ENCODE measurements at places on chromosomes 4 and X. TPM values are rescaled to one million over a fixed set of nuclear protein-coding genes. Genes with fewer than 3 reads are reported as not detected.

The NKX3-2 gene
- total RNA-seq, result 0.04 TPM

The CNKSR2 gene
- 0.27 TPM for total RNA-seq

The CACNA1F gene
- total RNA-seq, result not detected

The GSX2 gene
- total RNA-seq, result not detected

The KLF8 gene
- 4.4 TPM for total RNA-seq

The CT45A1 gene
- not detected for total RNA-seq

The AKAP17A gene
- total RNA-seq, result 30.0 TPM

The FRMD7 gene
- total RNA-seq, result not detected

The WDR17 gene
- 1.4 TPM for total RNA-seq

The TREX2 gene
- total RNA-seq, result 4.1 TPM

The RAB40AL gene
- total RNA-seq, result 0.08 TPM

The CTAG2 gene
- total RNA-seq, result not detected

The CDS1 gene
- total RNA-seq, result 20.6 TPM

The FGFRL1 gene
- 11.8 TPM for total RNA-seq

The GPAT3 gene
- total RNA-seq, result 1.4 TPM

The GRID2 gene
- total RNA-seq, result not detected

The PHKA1 gene
- total RNA-seq, result 6.7 TPM

The MSN gene
- 431 TPM for total RNA-seq

The GPRIN3 gene
- not detected for total RNA-seq

The S100G gene
- total RNA-seq, result not detected

The FDCSP gene
- not detected for total RNA-seq

The TCEAL7 gene
- total RNA-seq, result 7.6 TPM

The DKC1 gene
- 64.2 TPM for total RNA-seq

The TMEM150C gene
- total RNA-seq, result 0.19 TPM

The PCDH18 gene
- under 0.01 TPM for total RNA-seq

The MAP9 gene
- 9.8 TPM for total RNA-seq

The NPY2R gene
- total RNA-seq, result not detected

The GC gene
- total RNA-seq, result not detected

The AMER1 gene
- total RNA-seq, result 2.2 TPM

The PNMA5 gene
- not detected for total RNA-seq

The OPRPN gene
- total RNA-seq, result not detected

The TEX11 gene
- not detected for total RNA-seq

The ALB gene
- not detected for total RNA-seq

The CSAG2 gene
- not detected for total RNA-seq

The LONRF3 gene
- total RNA-seq, result not detected

The ZNF141 gene
- total RNA-seq, result 1.9 TPM

The SLC38A5 gene
- 167 TPM for total RNA-seq

The TENM3 gene
- 16.1 TPM for total RNA-seq

The YTHDC1 gene
- 22.8 TPM for total RNA-seq

The RENBP gene
- total RNA-seq, result not detected

The HSFX2 gene
- total RNA-seq, result not detected

The HELT gene
- total RNA-seq, result not detected

The TMPRSS11A gene
- total RNA-seq, result not detected

The ACE2 gene
- total RNA-seq, result not detected

The TAF1 gene
- 16.4 TPM for total RNA-seq

The APLN gene
- total RNA-seq, result 8.2 TPM

The PLP2 gene
- total RNA-seq, result 89.8 TPM

The XAGE1B gene
- total RNA-seq, result not detected

The PIR gene
- 22.6 TPM for total RNA-seq

The S100P gene
- not detected for total RNA-seq

The MAGEA2 gene
- total RNA-seq, result not detected

Measured in hair follicular keratinocyte (primary cell).